Fibroblast of skin of abdomen (primary cell): ENCODE measurements at places on chromosomes 16 and 17.
A peak's percentile ranks its signal among the peaks of the same experiment; 100 is the strongest.

DNA sequence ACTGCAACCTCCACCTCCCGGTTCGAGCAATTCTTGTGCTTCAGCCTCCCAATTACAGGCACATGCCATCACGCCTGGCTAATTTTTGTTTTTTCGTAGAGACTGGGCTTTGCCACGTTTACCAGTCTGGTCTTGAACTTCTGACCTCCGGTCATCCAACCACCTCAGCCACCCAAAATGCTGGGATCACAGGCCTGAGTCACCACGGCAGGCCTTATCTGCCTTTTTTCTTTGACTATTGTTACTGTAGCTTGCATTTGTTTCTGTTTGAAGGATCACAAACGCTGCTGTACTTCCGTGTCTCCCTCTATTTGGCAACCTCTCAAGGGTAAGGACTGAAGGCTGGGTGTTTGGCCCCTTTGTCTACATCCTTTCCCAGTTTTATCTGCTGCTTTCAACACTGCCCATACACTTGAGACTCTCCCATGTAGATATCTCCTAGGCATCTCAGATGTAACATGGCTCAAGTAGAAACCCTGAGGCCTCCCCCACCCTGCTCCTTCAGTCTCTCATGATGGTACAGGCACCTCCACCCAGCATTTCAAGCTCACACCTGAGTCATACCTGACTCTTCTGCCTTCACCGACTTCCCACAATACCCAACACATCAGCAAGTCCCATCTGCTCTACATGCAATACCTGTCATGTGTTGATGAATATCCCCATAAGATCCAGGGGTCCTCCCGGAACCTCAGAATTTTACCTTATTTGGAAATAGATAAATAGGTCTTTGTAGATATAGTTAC is 219.0 kb downstream of the CPPED1 start:
- no peak for DNase-seq

GRCh38 chr16:89423681-89424260 is 66.6 kb downstream of the ANKRD11 start:
- no peak for DNase-seq

DNA sequence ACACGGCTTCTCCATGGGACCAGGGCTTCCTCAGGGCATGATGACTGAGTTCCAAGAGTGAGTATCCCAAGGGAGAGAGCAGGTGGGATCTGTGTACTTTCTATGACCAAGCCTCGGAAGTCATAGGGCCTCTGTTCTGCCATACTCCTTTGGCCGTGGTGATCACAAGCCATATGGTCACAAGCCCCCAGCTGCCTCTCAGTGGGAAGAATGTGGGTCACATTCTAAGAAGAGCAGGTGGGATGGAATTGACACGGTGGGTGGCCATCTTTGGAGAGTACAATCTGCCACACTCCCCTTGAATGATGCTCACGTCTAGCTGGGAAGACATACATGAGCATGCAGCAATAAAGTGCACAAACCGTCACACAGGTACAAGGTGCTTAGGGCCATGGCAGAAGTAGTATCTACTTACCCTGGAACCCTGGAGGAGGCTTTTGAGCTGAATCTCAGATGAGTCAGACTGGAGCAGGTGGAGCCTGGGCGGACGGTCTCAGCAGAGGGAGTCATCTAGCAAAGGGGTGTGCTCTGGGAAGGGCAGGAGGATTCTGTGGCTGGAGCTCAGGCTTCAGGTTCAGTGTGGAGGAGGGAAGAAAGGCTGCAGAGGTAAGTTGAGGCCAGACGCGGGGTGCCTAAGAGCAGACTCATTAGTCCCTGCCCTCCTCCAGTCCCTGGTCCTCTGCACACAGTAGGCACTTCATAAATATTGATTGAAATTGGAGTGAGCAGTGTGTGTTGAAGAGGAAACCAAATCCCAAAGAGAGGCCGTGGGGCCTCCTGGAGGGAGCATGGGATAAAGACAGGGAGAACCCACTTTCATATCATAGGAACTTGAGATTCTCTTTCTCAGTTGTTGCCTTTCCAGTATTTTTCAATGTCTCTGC is 26.6 kb downstream of the GOSR2 start:
- DNase-seq = no peak

GRCh38 chr16:66135421-66135831 is 231.1 kb upstream of the CDH5 start:
- DNase-seq = peak; percentile 42

GRCh38 chr17:2636169-2636930 is 42.9 kb downstream of the PAFAH1B1 start:
- DNase-seq = no peak

DNA sequence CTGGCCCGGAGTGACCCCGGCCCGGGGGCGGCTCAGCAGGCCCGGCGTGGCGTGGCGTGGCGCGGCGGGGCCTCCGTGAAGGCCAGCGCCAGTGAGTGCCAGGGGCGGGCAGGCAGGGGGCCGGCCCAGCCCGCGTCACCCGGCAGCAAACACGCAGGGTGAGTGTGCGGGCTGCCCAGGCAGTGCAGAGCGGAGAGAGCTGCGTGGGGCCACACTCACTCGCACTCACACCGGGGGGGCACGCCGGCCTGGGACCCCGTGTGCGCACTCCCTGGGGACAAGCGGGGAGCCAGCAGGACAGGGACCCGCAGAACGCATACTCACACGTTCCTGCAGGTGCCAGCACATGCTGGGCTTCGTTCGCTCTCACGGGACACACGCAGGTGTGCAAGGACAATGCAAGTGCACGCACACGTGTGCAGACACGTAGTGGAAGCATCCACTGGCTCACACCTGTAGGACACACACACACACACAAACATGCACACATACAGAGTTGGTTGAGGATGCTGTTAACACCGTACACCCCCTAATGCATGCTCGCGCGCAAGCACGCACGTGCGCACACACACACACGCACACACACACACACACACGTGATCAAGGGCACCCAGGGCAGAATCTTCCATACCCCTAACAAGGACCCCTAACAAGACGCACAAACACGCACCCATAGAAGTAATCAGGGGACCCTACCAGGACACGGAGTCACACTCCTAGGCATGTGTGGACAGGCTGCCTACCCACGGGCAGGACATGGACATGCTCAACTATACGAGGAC is 7.7 kb downstream of the USP6 start:
- DNase-seq = no peak

- no peak for DNase-seq
These were observed 198.6 kb downstream of the RPTOR start for GRCh38 chr17:80743181-80743771.

- peak; percentile 17 for DNase-seq
These were observed 72.6 kb upstream of the METRNL start for GRCh38 chr17:83006515-83007455.

GRCh38 chr16:77868478-77868877 is 80.1 kb downstream of the VAT1L start:
- DNase-seq = no peak

- no peak for DNase-seq
These were observed 39.2 kb downstream of the TEKT5 start for GRCh38 chr16:10655415-10655977.

- DNase-seq = no peak
These were observed 56.6 kb upstream of the NLK start for GRCh38 chr17:27985736-27986399.

DNA sequence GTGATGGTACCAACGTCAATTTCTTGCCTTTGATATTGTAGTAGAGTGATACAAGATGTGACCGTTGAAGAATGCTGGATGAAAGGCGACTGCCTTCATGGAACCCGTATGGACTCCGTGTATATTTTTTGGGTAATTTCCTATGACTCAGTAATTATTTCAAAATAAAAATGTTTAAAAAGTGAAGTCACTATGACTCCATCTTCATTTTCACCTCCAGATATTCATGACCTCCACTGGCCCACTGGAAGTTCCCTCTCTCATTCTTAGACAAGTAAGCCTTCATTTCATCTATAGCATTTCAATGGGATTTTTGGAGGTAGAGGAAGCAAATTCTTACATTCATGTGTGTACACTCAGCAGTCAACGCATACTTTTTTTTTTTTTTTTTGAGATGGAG is 111.8 kb upstream of the NUDT7 start:
- no peak for DNase-seq

GRCh38 chr17:61967729-61968128 is 39.9 kb upstream of the INTS2 start:
- no peak for DNase-seq

DNA sequence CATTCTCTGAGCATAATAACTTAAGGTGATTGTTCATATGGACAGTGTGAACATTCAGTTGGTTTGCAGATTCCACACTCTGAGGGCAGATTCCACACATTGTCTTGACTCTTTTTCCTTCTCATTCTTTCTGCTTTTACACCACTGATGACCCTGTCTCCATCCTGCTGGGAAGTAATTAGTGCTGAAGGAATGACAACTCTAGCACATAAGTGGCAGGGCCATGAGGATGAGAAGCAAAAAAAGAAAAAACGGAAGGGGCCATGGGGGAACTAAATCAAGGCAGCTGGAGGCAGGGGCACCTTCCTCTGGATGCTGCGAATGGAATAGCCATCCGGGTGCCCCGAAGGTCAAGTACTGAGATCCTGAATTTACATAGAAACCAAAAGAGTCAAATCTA is 944.0 kb downstream of the KCNJ2 start:
- no peak for DNase-seq

DNA sequence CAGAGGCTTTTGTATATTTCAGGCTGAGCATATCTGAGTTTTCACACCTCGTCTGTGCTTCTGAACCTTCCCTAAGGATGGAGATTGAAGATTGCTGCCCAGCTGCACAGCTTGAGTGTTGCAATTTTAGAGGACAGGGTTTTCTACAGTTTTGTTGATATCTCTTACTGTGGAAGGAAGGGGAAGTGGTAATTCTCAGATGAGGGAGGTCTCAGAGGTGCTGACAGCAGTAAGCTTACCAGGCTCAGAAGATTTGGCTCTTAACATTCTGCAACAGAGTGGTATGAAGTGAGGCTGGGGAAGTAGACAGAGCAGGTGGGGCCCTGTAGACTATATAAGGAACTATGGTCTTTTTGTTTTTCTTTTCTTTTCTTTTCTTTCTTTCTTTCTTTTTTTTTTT is 45.8 kb upstream of the ARHGAP17 start:
- no peak for DNase-seq

DNA sequence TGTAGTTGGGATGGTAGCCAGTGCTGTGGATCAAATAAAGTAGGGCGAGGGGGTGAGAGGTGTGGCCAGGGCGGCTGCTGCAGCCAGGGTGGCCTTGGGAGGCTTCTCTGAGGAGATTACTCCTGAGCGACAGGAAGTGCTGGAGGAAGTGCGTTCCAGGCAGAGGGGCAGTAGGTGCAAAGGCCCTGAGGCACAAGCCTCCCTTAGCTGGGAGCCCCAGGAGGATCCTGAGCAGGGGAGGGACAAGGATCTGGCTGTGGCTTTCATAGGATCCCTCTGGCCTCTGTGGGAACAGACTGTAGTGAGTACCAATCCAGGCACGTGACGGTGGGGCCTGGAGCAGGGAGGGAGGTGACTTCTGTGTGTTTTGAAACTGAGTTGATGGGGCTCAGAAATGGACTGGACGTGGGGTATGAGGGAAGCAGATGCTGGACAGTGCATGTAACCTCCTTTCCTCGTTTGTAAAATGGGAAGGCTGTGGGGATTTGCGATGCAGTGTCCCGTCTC is 2.8 kb downstream of the LLGL1 start:
- no peak for DNase-seq

DNA sequence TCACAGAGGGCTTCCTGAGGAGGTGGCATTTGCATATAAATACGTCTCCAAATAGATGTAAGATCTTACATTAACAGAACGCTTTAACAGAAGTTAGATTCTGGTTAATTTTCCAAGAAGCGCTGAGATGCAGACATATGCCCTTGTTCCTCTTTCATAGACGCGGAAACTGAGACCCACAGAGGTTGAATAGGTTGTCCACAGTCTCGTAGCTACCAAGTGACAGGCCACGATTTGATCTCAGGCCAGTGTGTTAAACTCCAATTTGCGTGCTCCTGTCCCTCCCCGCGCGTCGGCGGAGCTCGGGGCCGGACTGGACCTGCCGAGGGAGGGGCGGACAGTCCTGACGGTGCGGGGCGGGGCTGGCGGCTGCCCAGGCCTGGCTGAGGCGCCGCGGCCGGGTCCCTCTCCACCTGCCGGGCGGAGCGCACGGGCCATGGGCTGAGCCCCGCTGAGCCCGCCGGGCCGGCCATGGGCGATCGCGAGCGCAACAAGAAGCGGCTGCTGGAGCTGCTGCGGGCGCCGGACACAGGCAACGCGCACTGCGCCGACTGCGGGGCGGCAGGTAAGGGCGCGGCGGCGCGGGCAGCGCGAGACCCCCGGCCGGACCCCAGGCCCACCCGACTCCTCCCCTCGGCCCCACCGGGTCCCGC is at the start of gene ADAP2:
Gene ADAP2, plus strand, starts transcription at position 402 of the 653 bp plus-strand sequence. Its CDS starts 70 bp downstream, at position 472.
- DNase-seq = no peak

DNA sequence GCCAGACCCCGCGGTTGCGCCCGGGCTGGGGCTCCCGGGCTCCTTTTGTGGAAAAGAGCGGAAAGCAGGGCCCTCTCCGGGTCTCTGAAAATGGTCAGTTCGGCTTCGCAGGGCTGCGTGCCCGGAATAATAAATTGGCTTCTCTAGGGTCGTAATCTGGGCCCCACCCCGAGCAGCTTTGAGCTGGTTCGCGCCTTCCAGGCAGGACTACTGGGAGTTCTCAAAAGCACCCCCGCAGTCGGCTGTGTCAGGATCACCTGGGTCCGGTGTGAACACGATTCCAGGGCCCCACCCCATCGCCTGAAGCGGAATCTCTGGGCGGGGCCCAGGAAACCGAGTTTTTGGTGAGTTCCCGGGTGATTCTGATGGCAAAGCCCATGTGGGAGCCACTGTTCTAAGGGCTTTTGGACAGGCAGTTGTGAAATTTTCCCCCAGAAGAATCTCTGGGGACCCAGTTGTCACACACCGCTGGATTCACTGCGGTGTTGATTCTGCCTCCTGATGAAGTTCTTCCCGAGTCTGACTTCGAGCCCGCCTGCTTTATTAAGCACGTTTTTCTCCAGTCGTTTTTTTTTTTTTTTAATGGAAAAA is 77.0 kb downstream of the MRC2 start:
- peak; percentile 26 for DNase-seq

- DNase-seq = peak; percentile 86
These were observed 89.0 kb downstream of the SYCE1L start for GRCh38 chr16:77288222-77288621.

- no peak for DNase-seq
These were observed 48.2 kb downstream of the RAP1GAP2 start for GRCh38 chr17:2844416-2844815.

- no peak for DNase-seq
These were observed 854 bp upstream of the SSTR5 start for GRCh38 chr16:1071561-1072225.

DNA sequence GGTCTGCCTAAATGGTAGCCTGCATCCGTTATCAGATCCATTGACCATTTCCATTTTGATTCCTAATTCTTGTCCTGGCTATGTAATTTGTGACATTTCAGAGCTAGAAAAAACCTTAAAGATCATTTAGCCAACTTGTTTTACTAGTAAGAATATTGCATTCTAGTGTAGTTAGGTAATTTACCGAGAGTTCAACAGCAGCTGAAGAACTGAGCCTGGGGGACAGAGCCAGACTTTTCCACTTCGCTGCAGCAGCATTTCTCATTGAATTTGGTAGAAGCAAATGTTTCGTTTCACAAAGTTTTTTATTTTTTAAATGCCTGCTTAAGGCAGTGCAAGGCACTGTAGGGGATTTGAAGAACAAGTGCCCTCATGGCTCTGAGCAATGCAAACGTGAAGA is 59.2 kb upstream of the MARCHF10 start:
- no peak for DNase-seq
